ENCODE measurements at places on chromosomes 6 and 20.
A peak's percentile ranks its signal among the peaks of the same experiment; 100 is the strongest.

DNA sequence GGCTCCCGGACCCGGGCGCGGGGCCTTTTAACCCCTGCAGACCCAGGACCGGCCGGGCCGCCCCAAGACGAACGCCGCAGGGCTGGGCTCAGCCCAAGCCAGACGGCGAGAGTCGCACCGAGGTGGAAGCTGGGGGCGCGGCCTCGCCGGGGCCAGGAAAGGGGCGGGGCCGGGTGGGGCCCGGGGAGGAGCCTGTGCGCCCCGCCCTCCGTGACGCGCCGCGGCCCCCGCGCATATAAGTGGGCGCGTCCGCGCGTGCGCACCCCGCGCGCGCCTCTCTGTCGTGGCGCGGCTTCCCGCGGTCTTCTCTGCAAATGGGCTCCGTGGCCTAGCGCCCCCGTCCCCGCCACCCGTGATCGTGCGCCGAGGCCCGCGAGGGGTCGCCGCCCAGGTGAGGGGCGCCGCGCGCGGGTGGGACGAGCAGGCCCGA, at the start of gene PPDPF:
PPDPF (plus strand) TSS at position 262 of the 430 bp plus-strand sequence. CDS start 544 bp downstream, outside the sequence.
- DNase-seq: peak; percentile 52

GRCh38 chr6:48990739-48991138, 472.3 kb downstream of the MMUT start:
- DNase-seq: no peak

GRCh38 chr6:18039481-18039880, 52.0 kb upstream of the KIF13A start:
- no peak for DNase-seq

GRCh38 chr6:13643125-13643524, 28.0 kb downstream of the NOL7 start:
- DNase-seq: no peak

GRCh38 chr20:112396-112795, 24.9 kb downstream of the DEFB125 start:
- DNase-seq: no peak

- no peak for DNase-seq
Measured at GRCh38 chr6:20433321-20433720, 31.6 kb downstream of the E2F3 start.

- no peak for DNase-seq
Measured at GRCh38 chr6:9795880-9796279, 619.0 kb downstream of the TFAP2A start.

DNA sequence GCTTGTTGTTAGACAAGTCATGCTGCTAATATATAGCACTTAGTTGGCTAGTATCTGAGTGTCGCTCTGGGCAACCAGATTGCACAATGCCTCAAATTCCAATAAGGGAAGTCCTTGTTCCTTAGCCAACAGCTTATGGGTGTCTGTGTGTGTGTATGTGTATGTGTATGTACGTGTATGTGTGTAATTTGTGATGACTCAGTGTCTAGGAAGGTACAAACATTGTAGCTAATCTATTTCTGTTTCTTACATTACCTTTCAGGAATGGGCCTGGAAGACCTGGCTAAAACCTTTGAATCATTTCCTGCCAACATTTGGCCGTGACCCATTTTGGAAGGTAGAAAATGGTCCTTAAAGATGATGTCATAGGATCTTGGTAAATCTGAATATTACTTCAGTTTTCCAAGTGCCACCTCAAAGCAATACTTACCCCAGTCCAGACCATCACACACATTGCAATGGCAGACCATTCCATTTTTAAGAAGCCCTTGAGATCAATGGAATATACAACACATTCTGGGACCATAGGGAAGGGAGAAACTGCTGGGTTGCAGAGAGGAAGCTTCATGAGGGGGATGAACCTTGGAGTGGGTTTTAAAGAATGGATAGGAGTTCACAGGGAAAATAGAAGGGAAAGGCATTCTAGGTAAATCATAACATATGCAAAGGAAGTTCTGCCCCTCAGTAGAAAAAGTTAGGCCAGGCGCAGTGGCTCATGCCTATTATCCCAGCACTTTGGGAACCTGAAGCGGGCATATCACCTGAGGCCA, 25.1 kb downstream of the NEDD9 start:
- DNase-seq: peak; percentile 81

DNA sequence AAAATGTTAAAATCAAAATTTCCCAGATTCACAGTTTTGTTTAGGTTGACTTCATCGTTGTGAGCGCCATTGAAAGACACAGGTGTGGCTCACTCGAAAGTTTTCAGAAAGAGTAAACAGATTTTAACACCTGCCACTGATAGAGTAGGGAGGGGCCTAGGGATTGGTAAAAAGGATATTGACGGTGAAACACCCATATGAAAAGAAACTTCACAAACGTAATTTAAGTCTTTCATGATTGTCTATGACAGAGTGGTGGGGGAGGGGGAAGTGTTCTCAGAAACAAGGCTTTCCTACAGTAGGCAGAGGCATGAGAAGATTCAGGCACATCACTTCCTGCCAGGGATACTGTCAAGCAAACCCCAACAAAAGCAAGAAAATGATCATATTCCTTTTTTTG, 101.4 kb downstream of the PERP start:
- DNase-seq: no peak

- no peak for DNase-seq
Measured at GRCh38 chr6:6911391-6911790, 196.4 kb upstream of the RREB1 start.

GRCh38 chr20:51810155-51811041, 8.1 kb upstream of the SALL4 start:
- no peak for DNase-seq

DNA sequence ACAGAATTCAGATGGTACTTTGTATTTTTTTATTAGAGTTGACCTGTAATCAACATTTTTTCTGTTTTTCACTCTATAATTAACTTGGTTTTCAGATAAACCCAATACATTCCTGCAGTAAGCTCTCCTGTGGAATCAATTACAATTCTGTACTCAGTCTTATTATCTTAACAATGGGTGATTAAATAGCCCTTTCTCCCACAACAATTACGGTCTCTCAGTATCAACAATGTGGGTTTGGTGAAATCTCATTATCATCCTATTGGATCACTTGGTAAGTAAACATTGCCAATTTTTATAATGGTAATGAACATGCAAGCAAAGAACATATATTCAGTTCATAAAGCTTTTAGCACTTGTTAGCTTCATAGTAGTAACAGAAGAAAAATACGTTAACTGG, 438.9 kb upstream of the EPHA7 start:
- DNase-seq: no peak

GRCh38 chr6:165926378-165926777, 241.3 kb downstream of the TBXT start:
- DNase-seq: no peak

GRCh38 chr20:53735536-53736050, 142.0 kb upstream of the ZNF217 start:
- peak; percentile 69 for DNase-seq

GRCh38 chr6:43013843-43014433, at the start of the genes KLHDC3 and MEA1:
Gene KLHDC3 (plus strand): TSS chr6:43014249. CDS start chr6:43017193, 2,944 bp downstream.
Gene MEA1 (minus strand): TSS chr6:43013946. CDS start chr6:43013813, 133 bp downstream.
- peak; percentile 100 for DNase-seq

DNA sequence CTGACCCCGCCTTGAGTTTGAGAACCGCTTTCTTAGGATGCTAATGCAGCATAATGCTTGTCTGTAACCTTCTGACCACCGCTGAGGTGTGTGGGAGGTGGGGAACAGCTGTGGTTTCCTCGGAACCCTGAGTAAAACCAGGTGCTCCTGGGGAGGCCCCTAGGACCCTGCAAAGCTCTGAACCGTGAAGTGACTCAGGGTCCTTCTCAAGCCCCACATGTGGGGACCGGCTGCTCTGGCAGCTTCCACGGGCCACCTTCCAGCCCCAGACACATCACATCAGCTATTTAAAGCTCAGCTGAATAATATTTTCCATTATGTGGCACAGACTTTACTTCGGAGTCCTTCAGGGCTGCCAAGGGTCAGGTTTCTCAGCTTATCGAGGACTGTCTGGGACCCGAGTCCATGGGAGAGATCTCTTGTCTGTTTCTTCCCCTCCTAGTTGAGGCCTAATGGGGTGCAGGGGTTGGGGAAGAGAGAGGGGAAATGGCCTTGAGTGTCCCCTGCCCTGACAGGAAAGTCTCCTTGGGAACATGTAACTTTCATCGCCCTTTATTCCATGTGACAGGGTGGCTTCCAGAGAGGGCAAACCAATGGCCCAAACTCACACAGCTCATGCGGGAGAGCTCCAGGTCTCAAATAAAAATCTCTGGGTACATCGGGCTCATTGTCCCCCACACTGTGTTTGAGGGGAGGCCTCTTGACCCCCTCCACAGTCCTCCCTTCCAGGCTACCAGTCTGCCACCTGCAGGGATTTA, 186.1 kb upstream of the SLC24A3 start:
- DNase-seq: no peak

- DNase-seq: no peak
Measured at GRCh38 chr20:969868-970267, 32.2 kb downstream of the RSPO4 start.

DNA sequence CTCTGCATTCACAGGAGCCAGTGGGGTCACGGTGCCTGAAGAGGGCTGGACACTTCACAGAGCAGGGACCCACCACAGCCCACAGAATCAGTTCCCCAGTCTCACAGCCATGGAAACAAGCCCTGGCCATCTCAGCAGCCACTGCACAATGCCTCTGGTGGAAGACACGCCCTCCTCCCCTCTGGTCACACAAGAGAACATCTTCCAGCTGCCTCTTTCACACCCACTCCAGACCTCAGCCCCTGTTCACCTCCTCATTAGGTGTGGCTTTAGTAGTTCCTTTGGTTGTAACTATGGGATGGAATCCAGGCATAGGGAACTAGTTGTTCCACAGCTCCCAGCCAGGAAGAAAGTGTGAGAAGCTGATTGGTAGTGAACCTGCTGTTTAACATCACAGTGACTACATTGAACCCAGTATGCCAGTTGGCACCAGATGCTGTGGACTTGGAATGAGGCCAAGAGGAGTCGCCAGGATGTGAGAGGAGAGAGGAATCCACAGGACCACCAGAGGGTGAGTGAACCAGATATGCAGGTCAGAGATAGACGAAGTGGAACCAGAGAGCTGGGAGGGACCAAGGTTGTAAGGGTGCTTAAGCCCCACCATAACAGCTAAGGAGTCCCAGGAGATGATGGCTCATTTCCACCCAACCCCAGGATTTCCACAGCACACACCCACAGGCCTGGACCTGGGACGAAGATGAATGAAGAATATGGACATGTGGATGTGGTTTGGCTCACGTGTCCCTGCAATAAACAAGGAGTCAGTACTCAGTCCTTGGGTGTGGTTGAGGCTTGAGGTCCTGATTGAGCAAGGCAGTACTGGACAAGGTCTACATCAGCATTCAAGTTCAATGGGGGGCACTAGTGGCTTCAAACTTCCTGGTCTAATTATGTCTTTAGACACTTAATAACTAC, 8.8 kb upstream of the BTN3A3 start:
- DNase-seq: peak; percentile 81

DNA sequence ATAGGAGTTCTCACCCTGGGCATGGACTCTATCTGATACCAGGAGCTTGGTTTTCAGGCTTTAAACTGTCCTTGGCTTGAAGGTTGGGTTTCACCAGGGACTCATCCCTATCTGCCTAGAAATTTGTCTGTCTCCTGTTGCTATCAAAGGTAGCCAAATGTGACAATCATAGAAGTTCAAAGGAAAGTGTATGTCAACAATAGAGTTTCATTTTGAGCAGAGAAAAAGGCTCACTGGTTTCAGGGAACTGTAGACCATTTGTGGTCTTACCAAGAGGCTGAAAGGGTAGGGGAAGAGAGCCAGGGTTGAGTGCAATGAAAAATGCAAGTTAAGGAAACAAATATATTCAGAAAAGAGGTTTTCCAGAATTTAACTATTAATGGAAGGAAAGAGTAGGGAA, 966.8 kb upstream of the CITED2 start:
- DNase-seq: no peak

DNA sequence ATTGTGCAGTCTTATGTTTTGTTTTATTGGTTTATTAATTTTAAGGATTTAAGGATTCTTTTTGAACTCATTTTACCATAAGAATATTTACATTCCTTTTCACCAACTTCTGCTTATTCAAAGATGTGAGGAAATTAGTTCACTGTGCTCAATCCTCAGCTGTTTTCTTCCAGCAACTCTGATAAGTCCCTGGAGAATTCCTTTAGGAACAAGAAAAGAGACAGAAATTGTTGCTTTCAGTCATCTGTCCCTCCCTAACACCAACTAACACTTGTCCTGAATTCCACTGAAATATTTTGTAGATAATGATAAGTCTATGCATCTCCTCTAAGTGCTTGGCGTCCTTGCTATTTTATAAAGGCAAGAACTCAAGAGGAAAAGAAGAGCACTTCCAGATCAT, 334.8 kb upstream of the MARCKS start:
- no peak for DNase-seq

DNA sequence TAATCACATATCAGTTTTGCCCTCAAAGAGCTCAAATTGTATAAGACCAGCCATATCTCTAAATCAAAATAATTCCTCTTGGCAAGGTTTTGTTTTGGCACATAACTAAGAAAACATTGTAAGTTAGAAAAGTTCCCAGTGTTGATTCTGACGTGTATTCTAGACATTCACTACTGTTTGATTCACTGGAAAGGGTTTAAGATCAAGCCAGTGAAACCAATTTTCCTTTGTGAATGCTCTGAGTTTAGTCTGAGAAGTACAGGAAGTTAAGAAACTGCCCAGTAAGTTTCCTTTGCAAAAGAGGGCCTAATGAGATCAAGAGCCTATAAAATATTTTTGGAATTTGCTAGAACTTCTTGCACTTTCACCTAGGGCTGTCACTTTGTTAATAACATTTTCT, 143.0 kb downstream of the FNDC1 start:
- peak; percentile 65 for DNase-seq

DNA sequence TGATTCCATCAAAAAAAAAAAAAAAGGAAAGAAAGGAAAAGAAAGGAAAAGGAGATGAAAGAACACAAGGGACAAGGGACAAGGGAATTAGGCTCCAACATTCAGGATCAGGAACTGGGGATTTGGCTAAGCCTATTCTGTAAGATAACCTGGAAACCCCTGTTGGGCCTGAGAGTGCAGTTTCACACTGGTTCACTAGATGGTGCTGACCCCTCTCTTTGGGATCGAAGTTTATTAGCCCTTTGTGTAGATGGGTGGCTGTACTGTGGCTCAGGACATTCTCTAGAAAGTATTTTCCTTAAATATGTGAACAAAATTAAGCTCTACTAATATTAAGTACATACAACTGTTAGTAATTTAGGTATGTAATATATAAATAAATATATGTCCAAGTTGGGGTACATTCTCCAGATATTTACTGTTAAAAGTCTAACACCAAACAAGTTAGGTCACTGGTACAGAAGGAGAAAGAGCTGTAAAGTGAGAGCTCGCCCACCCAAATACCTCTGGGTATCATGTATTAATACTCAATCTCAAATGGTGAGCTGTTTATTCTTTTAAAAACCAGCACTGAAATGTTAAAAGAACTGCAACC, 6.3 kb downstream of the OR2A4 start:
- DNase-seq: peak; percentile 58

DNA sequence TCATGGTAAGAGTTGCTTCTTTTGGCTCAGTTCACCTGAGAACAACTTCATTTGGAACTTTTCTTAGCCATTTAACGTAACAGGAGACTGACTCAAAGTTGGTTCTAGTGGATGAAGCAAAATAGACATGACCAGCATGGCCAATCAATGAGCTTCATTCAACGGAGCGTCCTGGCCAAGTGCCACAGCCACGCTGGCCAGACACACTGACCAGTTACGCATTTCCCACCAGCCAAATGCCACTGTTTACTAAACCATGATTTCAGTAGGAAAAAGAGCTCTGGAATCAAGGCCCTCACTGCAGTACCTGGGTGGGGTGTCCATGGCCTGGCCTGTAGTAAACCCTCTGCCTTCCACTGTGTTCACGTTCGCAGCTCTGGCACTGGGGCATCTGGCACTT, 80.4 kb downstream of the POPDC3 start:
- no peak for DNase-seq

All from stromal cell of bone marrow (primary cell).